Pulmonary artery endothelial cell (primary cell): ENCODE measurements at places on chromosomes 4 and X. TPM values are rescaled to one million over a fixed set of nuclear protein-coding genes. Genes with fewer than 3 reads are reported as not detected.
A peak's percentile ranks its signal among the peaks of the same experiment; 100 is the strongest.

Gene SLC25A53
- 8.7 and 12.5 TPM in 2 replicates for total RNA-seq

Gene NLGN3
- 0.04 and 0.13 TPM in 2 replicates for total RNA-seq

Gene CYTL1
- total RNA-seq = 34.6 and 81.9 TPM in 2 replicates

Gene DACH2
- total RNA-seq = not detected in 2 replicates

Gene TGIF2LX
- total RNA-seq = not detected in 2 replicates

Gene STATH
- total RNA-seq = not detected in 2 replicates

Gene SLC26A1
- total RNA-seq = under 0.01 TPM in 1 of 2 replicates, not detected in the other

Gene SFRP2
- total RNA-seq = not detected in 2 replicates

DNA sequence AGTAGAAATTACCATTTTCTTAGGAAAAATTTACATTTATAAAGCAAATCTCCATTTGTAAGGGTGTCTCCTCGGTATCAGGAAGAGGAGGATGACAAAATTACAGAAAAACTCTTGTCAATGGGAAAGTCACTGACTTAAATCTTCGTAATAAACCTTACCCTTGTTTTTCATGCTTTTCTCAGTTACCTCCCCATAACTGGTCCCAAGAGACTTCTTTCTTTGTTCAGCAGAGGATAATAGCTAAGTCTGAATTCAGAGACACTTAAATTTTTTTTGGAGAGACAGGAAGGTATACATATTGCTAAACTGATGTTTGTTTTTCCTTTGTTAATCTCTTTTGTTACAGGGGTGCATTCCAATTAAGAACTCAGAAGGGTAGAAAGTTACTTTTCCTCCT lies 125.5 kb upstream of the JADE1 start:
- DNase-seq = no peak

DNA sequence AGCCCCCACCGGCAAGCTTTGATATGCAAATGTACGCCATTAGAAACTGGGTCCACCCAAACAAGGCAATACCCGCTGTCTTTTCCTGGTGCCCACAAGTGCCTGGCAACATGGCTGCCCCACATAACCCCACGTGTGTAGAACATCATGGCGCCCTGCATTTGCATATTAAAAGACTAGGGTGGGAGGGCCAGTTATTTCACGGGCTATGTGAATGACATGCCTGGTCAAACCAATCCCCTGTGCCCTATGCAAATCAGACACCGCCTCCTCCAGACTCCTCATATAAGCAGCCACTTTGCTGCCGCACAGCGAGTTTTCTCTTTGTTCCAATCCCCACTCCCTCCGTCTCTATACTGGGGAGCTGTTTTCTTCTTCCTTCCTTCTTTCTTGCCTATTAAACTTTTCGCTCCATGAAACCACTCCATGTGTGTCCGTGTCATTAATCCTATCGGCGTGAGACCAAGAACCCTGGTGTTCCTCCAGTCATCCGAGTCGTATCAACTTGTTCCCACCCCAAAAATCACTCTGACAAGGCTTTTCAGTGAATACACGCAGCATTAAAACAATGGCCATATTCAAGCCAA lies 112.6 kb upstream of the SORBS2 start:
- DNase-seq = no peak

- peak; percentile 10 for DNase-seq
Measured at GRCh38 chr4:106898621-106899230, 137.4 kb downstream of the DKK2 start.

GRCh38 chr4:146590801-146591200 lies 47.9 kb upstream of the POU4F2 start:
- DNase-seq = no peak

- no peak for DNase-seq
Measured at GRCh38 chr4:23324021-23324690, 565.7 kb downstream of the PPARGC1A start.

- peak; percentile 56 for DNase-seq
Measured at GRCh38 chrX:50913520-50913919, 3.0 kb downstream of the BMP15 start.

GRCh38 chrX:39953879-39954278 lies 143.9 kb downstream of the BCOR start:
- no peak for DNase-seq

GRCh38 chrX:107552930-107553329 lies 75.4 kb upstream of the PRPS1 start:
- no peak for DNase-seq

DNA sequence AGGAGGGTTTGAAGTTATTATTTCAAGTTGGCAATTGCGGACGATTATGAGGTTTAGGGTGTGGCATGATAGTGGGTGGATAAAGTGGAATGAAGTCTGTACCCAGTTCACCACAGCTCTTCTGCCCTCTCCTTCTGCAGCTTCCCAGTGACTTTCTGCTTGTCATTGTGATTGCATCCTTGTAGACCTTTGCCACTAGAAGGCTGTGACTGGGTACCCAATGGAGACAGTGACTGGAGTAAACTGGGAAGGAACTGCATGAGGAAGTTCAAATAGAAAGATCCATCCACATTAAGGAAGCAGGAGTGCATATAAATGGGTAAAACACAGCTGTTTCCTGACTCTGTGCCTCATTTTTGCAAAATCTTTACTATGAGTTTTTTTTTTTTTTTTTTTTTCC lies 53.5 kb upstream of the SPANXN3 start:
- no peak for DNase-seq

DNA sequence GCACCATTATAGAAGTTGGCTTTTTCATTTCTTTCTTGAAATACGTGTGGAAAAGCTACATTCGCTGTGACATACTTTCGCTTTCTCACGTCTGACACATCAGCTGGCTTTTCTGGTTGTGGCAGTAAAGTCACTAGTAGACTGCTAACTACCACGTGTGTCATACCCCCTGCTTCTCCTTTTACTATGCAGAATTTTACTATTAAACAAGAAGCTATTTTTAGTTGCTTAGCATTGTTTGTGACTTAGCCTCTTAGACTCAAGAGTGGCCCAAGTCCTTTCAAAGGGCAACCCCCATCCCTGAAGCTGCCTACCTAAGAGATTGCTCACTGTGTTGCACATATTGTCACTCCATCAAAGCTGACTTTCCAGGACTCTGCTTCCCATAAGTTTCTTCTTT lies 2.1 kb upstream of the IL2 start:
- DNase-seq = no peak
